ENCODE measurements at places on chromosomes 11 and 22. TPM values are rescaled to one million over a fixed set of nuclear protein-coding genes. Genes with fewer than 3 reads are reported as not detected.

Gene SLC35E4
- total RNA-seq: 5.1 TPM

Gene TRAPPC4
- 79.9 TPM for total RNA-seq

Gene ELMOD1
- total RNA-seq: 0.36 TPM

Gene CCDC15
- total RNA-seq: 9.8 TPM

Gene SMIM35
- not detected for total RNA-seq

Gene GRM5
- not detected for total RNA-seq

Gene RFPL2
- total RNA-seq: not detected

Gene CASP1
- total RNA-seq: 21.0 TPM

Gene OR2AT4
- total RNA-seq: not detected

Gene RRAS2
- total RNA-seq: 83.0 TPM

Gene CARD18
- total RNA-seq: not detected

Gene EFCAB6
- 2.7 TPM for total RNA-seq

Gene MS4A4A
- total RNA-seq: not detected

Gene PLAAT3
- total RNA-seq: 9.0 TPM

Gene RTCB
- total RNA-seq: 74.8 TPM

Gene VSIG10L2
- not detected for total RNA-seq

Gene CHRDL2
- total RNA-seq: not detected

Gene HORMAD2
- not detected for total RNA-seq

Gene PATE4
- total RNA-seq: not detected

Gene PRODH
- total RNA-seq: not detected

Gene HEPACAM
- total RNA-seq: not detected

Gene OR5A1
- not detected for total RNA-seq

Gene GAB4
- total RNA-seq: not detected

Gene C11orf42
- not detected for total RNA-seq

Gene RIC3
- not detected for total RNA-seq

Gene BTG4
- not detected for total RNA-seq

Gene NPAS4
- total RNA-seq: not detected

Gene FGF4
- 0.08 TPM for total RNA-seq

Gene DDTL
- total RNA-seq: 1.8 TPM

Gene CHRM1
- not detected for total RNA-seq

Gene MS4A3
- total RNA-seq: not detected

Gene SCGB1A1
- total RNA-seq: not detected

Gene IL18
- 0.81 TPM for total RNA-seq

Gene PACSIN3
- 31.6 TPM for total RNA-seq

Gene TMEM191C
- 0.08 TPM for total RNA-seq

Gene UFD1
- 70.8 TPM for total RNA-seq

Gene C11orf87
- not detected for total RNA-seq

Gene CRY2
- 19.6 TPM for total RNA-seq

Gene MS4A12
- total RNA-seq: not detected

Gene APOL5
- not detected for total RNA-seq

Gene CRYBB2
- total RNA-seq: not detected

All from fibroblast of the aortic adventitia (primary cell).